ENCODE measurements at places on chromosomes 4 and X. TPM values are rescaled to one million over a fixed set of nuclear protein-coding genes. Genes with fewer than 3 reads are reported as not detected.

GRCh38 chrX:110795645-110796406, at the start of gene CHRDL1:
CHRDL1 (minus strand) TSS chrX:110795817; CDS start chrX:110792181, 3,636 bp downstream.
- peak; percentile 19 for DNase-seq

The SPARCL1 gene
- polyA plus RNA-seq = not detected

The WNK3 gene
- polyA plus RNA-seq = 0.29 TPM

GRCh38 chr4:3783693-3784306, 17.6 kb downstream of the ADRA2C start:
- peak; percentile 48 for DNase-seq

- DNase-seq = no peak
These were observed 13.5 kb downstream of the PAGE4 start for GRCh38 chrX:49842621-49843020.

GRCh38 chrX:38999967-39000745, 198.9 kb downstream of the MID1IP1 start:
- DNase-seq = no peak

DNA sequence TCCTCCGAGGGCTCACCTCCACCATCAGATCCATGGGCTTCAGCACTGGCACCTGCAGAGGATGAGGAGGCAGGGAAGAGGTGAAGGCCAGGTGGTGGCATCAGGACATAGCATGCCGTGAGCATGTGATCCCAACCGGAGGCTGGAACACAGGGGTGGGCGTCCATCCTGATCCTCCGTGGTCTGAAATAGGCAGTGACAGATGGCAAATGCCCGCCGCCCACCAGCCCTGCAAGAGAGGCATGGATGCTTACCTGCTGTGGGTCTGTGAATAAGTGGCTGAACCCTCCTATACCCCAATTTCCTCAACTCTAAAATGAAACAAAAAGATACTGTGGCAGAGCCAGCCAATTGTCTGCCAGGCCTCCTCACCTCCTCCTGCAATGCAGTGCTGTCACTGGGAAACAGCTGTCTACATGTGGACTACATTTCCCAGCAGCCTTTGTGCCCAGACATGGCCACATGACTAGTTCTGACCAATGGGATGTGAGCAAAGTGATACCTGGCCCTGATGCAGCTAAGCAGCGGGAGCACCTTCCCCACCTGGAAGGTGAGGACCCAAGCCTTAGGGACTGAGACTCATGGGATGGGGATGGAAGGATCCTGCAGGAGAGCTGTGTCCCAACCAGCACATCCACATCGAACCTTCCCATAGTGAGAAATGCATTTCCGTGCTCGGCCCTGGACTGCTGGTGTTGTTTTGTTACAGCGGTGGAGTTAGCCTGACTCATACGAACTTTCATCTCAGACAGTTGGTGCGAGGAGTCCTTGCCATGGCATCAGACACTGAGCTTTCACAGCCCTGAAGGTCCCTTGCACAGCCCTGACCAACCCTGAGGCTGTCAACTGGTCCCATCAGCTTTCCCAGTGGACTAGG, 99.5 kb downstream of the PPP2R2C start:
- peak; percentile 61 for DNase-seq

- peak; percentile 43 for DNase-seq
These were observed 989 bp upstream of the PCDH10 start for GRCh38 chr4:133147921-133148689.

The CCDC120 gene
- 0.94 TPM for polyA plus RNA-seq

DNA sequence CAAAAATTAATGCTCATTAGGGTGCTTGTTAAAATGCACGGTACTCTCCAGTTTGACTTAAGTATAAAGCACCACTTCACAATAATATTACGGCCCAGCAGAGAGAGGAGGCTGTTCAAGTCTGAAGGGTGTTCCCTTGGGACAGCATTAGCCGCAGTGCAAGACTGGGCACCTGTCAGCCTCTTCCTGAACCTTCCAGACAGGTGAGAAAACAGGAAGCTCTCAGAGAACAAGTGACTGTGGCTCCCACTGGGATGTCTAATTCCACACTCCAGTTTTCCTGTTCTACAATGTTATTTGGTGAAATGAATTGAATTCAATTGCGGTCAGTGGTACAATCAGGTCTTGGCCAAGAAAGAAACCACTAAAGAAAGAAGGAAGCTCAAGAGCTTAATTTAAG, 414.4 kb downstream of the SMARCA1 start:
- DNase-seq = no peak

DNA sequence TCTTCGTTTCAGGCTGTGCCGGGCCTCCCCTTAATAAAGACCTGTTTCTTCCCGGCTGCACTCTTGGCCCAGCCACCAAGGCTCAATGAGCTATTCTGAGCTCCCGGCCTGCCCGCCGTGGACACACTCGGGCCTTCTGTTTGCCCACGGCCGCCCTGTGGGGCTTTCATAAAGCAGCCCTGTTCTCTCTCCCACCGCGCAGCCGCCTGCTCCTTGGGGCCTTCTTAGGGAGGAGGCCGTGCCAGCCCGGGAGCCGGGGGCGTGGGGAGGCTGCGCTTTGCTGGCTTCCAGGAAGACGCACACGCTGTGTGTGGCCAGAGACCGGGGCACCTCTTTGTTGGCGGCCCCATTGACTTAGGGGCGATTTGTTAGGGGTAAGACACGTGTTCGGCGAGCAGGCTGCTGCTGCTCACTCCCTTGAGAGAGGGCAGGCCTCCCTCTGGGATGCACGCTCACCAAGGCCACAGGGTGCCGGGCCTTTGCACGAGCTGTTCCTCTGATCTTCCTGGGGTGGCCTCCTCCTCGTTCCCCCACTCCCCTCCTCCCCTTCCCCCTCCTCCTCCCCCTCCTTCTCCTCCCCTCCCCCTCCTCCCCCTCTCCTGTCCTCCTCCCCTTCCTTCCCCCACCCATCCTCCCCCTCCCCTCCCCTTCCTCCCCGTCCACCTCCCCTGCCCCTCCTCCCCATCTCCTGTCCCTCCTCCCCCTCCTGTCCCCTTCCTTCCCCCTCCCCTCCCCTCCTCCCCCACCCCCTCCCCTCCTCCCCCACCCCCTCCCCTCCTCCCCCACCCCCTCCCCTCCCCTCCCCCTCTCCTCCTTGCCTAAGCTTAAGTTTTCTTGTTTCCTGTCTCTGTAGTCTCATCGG, 11.3 kb downstream of the BLOC1S4 start:
- DNase-seq = peak; percentile 80

The RAB39B gene
- 1.1 TPM for polyA plus RNA-seq

The STARD8 gene
- polyA plus RNA-seq = 0.53 TPM

- no peak for DNase-seq
These were observed 146.7 kb downstream of the TET2 start for GRCh38 chr4:105293360-105293759.
